Activated CD8-positive, alpha-beta memory T cell treated with anti-CD3 and anti-CD28 coated beads for 48 hours (primary cell): ENCODE measurements at places on chromosomes 1 and 21.

DNA sequence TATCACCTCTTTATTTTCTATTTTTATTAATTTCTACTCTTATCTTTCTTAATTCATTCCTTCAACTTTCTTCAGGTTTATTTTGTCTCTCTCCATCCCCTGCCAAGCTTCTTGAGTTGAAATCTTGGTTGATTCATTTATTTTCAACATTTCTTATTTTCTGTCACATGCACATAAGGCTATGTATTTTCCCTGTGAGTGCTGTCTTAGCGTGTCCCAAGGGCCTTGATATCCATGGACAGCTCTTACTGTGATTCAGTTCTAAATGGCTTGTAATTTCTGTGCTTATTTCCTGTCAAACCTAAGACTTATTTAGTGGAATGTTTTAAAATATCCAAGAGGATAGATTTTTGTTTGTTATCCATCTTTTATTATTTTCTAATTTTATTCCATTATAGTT is 36.8 kb upstream of the SCAF4 start:
- no peak for DNase-seq

DNA sequence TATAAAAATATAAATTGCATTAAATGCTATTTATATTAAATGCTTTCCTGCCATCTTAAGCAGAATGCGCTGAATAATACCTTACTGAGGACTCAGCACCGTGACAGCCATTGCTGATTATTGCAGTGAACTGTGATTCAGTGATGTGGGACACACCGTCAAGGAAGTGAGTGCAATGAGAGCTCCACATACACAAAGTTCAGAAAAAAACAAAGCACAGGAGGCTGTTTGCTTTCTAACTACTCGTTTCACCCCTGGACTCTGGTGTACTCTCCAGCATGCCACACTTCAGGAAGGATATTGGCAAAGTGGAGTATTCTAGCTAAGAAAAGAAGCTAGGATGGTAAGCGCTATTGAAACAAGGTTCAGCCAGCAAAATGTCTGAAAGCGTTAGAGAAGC is 57.4 kb upstream of the CXADR start:
- no peak for DNase-seq

GRCh38 chr1:90386899-90387720 is 330.0 kb downstream of the BARHL2 start:
- no peak for DNase-seq

- DNase-seq: no peak
These were observed 100.1 kb downstream of the ATF6 start for GRCh38 chr1:161866241-161866640.
